ENCODE measurements at places on chromosomes 3 and 15. TPM values are rescaled to one million over a fixed set of nuclear protein-coding genes. Genes with fewer than 3 reads are reported as not detected.

CATSPER2 gene
- polyA plus RNA-seq, result 0.85 TPM

PRSS50 gene
- not detected for polyA plus RNA-seq

TMC3 gene
- polyA plus RNA-seq, result not detected

GRCh38 chr15:40244961-40245523 is 6.2 kb downstream of the PAK6 start:
- no peak overlapping the region for H3K27ac ChIP-seq
- no peak overlapping the region for H3K4me3 ChIP-seq
- H3K36me3 ChIP-seq, result no peaks in the 10 kb centered on the region
- DNase-seq, result no peak

DNA sequence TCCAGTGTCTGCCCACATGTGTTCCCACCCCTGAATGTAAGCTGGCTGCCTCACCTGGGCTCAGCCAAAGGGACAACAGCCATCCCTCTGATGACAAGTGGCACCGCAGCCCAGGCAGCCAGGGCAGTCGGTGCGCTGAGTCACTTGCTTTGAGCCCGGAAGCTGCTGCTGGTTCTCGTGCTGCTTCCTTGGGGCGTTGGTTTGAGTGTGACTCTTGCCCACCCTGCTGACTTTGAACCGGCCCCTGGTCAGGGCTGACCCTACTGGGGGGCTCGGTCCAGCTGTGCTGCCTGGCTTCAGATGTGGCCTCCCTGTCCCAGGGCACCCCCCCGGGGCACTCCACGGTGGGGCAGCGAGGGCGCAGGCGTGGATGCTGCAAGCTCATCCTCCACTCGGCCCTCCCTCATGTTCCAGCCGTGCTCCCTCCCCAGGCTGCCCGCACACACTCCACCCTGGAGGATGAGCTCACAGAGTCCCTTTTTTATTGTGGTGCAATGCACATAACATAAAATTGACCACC is 62.1 kb downstream of the EFCAB12 start:
- no peaks in the 10 kb centered on the region for H3K36me3 ChIP-seq
- no peaks in the 10 kb centered on the region for H3K4me1 ChIP-seq
- no peak overlapping the region for H3K4me3 ChIP-seq
- no peak overlapping the region for H3K27ac ChIP-seq

GRCh38 chr3:14831916-14832450 is 13.2 kb downstream of the FGD5 start:
- no peak overlapping the region for H3K27ac ChIP-seq
- peaks cover 2% of the 10 kb centered on the region for H3K27me3 ChIP-seq
- DNase-seq, result no peak
- H3K4me1 ChIP-seq, result no peaks in the 10 kb centered on the region
- H3K4me3 ChIP-seq, result no peak overlapping the region
- H3K36me3 ChIP-seq, result no peaks in the 10 kb centered on the region

- no peaks in the 10 kb centered on the region for H3K36me3 ChIP-seq
- DNase-seq, result peak; percentile 12
- no peak overlapping the region for H3K27ac ChIP-seq
- no peaks in the 10 kb centered on the region for H3K4me1 ChIP-seq
Measured at GRCh38 chr3:58609990-58610389, 32.8 kb upstream of the FAM107A start.

- no peaks in the 10 kb centered on the region for H3K36me3 ChIP-seq
- H3K4me1 ChIP-seq, result no peaks in the 10 kb centered on the region
- DNase-seq, result no peak
- no peaks in the 10 kb centered on the region for H3K27me3 ChIP-seq
- no peak overlapping the region for H3K27ac ChIP-seq
Measured at GRCh38 chr15:92770641-92771040, 115.1 kb upstream of the FAM174B start.

- H3K4me1 ChIP-seq, result peaks cover 3% of the 10 kb centered on the region
- no peaks in the 10 kb centered on the region for H3K36me3 ChIP-seq
- DNase-seq, result no peak
- H3K4me3 ChIP-seq, result no peak overlapping the region
- no peak overlapping the region for H3K27ac ChIP-seq
Measured at GRCh38 chr3:120689395-120689794, 7.4 kb upstream of the HGD start.

DNA sequence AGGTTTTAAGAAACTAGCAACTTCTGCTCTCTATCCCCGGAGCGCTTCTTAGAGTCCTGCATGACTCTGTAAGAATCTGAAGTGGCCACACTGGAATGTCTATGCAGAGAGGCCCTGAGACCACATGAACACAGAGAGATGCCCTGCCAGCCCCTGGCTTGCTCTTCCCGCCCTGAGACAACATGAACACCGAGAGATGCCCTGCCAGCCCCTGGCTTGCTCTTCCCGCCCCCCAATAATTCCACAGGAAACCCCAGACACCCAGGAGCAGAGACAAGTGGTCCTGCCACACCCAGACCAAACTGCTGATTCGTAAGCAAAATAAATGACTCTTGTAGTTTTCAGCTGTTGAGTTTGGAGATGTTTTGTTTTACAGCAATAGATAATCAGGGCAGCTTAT is 166.1 kb downstream of the OSBPL10 start:
- peak; percentile 23 for DNase-seq
- H3K27me3 ChIP-seq, result no peaks in the 10 kb centered on the region
- no peak overlapping the region for H3K27ac ChIP-seq
- no peaks in the 10 kb centered on the region for H3K4me1 ChIP-seq
- no peak overlapping the region for H3K4me3 ChIP-seq
- H3K36me3 ChIP-seq, result no peaks in the 10 kb centered on the region

- no peaks in the 10 kb centered on the region for H3K36me3 ChIP-seq
- H3K27me3 ChIP-seq, result no peaks in the 10 kb centered on the region
- H3K4me3 ChIP-seq, result no peak overlapping the region
Measured at GRCh38 chr15:62969442-62970089, 73.0 kb upstream of the TPM1 start.

DNA sequence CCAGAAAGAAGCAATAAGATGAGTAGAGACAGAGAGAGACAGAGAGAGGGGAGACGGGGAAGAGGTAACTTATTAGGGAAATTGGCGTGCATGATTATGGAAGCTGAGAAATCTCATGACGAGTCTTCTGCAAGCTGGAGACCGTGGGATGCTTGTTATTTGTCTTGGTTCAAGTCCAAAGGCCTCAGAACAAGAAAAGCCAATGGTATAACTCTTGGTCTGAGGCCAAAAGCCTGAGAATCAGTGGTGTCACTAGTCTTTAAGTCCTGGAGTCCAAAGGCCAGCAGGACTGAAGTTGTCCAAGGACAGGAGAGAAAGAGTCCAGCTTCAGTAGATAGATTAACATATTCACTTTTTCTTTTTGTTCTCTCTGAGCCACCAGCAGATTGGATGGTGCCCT is 613.6 kb downstream of the CADM2 start:
- H3K27me3 ChIP-seq, result no peaks in the 10 kb centered on the region
- DNase-seq, result no peak
- H3K4me1 ChIP-seq, result no peaks in the 10 kb centered on the region
- no peak overlapping the region for H3K4me3 ChIP-seq
- H3K27ac ChIP-seq, result no peak overlapping the region

DNA sequence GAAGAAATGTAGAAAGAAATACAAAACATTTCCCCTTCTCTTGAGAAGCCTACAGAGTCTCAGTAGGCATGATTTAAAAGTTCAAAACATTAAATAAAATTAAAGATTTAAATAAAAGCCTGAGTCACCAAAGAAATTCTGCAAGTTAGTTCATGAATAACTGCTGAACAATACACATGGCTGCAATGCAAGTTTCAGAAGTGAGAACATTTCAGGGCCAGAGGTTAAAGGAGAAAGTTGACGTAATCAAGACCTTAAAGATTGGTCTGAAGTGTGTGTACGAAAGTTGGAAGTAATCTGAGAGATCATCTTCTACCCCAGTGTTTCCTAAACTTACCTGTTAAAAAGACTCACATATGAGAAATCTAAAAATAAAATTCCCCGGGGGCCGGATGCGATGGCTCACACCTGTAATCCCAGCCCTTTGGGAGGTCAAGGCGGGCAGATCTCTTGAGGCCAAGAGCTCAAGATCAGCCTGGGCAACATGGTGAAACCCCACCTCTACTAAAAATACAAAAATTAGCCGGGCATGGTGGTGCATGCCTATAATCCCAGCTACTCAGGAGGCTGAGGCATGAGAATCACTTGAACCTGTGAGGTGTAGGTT is 108.7 kb upstream of the PHLDB2 start:
- no peaks in the 10 kb centered on the region for H3K27me3 ChIP-seq
- no peaks in the 10 kb centered on the region for H3K36me3 ChIP-seq
- DNase-seq, result no peak
- no peaks in the 10 kb centered on the region for H3K4me1 ChIP-seq

- no peaks in the 10 kb centered on the region for H3K36me3 ChIP-seq
- no peak overlapping the region for H3K4me3 ChIP-seq
- H3K4me1 ChIP-seq, result no peaks in the 10 kb centered on the region
- no peak overlapping the region for H3K27ac ChIP-seq
- H3K27me3 ChIP-seq, result peaks cover 3% of the 10 kb centered on the region
Measured at GRCh38 chr3:195820901-195821300, 9.2 kb upstream of the MUC4 start.

DNA sequence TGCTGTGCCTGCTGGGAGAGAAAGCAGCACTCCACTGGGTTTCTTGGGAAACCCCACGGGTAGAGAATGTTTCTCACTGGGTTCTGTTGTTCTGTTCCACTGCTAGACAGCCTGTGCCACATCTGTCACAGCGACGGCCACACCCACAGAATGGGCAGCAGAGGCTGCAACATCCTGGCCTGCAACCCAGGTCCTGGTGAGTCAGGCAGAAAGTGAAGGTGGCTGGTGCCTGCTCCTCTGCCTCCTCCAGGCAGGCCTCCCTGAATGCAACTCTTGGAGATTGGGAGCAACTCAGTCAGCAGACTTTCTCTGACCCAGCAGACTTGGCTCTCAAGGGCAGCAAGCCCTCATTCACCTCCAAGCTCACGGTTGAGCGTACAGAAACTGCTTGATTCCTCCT is 13.0 kb downstream of the C3orf18 start:
- H3K27ac ChIP-seq, result no peak overlapping the region
- H3K36me3 ChIP-seq, result no peaks in the 10 kb centered on the region
- no peak overlapping the region for H3K4me3 ChIP-seq
- H3K27me3 ChIP-seq, result peaks cover 5% of the 10 kb centered on the region

GRCh38 chr15:99712415-99712814 is 20.8 kb downstream of the LYSMD4 start:
- H3K27me3 ChIP-seq, result no peaks in the 10 kb centered on the region
- H3K4me1 ChIP-seq, result peaks cover 19% of the 10 kb centered on the region
- no peak overlapping the region for H3K27ac ChIP-seq

- peak; percentile 36 for DNase-seq
- H3K4me3 ChIP-seq, result peak overlapping the region; percentile 71
- H3K36me3 ChIP-seq, result no peaks in the 10 kb centered on the region
- no peaks in the 10 kb centered on the region for H3K27me3 ChIP-seq
- peaks cover 3% of the 10 kb centered on the region for H3K4me1 ChIP-seq
Measured at GRCh38 chr15:40471105-40471807, 472 bp downstream of the CHST14 start.

- no peak overlapping the region for H3K27ac ChIP-seq
- no peak overlapping the region for H3K4me3 ChIP-seq
- no peaks in the 10 kb centered on the region for H3K4me1 ChIP-seq
- peaks cover 8% of the 10 kb centered on the region for H3K27me3 ChIP-seq
Measured at GRCh38 chr3:32891365-32891764, 60.1 kb upstream of the CCR4 start.

DNA sequence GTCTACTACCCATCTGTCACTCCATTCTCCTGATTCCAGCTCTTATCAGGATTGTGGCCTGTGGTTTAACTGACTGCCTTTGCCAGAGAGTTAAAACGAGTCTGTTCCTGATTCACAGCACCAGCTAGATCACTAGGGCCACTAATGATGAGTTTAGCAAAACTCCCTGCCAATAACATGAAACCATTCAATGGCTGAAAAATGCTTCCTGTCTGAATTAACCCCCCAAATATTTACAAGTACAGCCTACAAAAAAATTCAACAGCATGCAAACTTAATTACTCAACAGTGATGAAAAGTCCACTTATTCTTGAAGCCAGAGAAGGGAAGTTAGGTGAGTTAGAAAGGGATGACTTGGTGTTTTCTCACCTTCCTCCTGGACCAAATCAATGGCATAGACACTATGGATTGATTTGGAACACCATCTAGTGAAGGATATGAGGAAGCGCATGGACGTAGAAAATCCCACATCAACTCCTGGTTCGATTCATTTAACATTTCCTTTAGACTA is 141.4 kb downstream of the TGFBR2 start:
- no peaks in the 10 kb centered on the region for H3K36me3 ChIP-seq
- H3K27me3 ChIP-seq, result no peaks in the 10 kb centered on the region
- H3K27ac ChIP-seq, result no peak overlapping the region
- no peaks in the 10 kb centered on the region for H3K4me1 ChIP-seq

DNA sequence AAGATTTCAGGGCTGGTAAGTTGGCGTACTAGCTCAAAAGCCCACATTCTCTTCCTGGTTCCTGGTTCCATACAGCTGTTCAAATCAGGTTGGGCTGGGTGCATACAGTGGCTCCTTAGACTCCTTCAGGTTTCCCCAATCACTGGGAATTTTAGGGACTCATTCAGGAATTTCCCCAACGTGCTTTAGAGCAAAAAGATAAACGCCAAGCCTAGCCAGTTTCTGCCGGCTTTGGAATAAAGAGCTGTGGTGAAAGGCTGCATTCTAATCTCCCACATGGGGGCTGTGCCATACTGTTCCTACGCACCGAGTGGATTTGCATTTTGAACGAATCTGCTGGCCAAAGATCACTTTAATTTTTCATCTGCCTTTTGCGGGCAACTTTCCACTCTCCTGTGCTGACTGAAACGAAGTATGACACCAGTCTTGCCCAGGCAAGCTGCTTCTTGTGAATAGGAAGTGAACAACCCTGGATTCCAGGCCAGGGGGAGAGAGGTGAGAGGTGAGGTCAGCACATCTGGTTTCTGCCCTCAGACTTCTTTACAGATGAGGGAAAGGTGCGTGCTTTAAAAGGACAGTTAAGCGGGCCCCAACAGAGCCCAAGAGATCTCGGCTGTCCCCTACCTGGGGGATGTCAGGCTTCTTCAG is 184.2 kb upstream of the PDZRN3 start:
- no peak overlapping the region for H3K4me3 ChIP-seq
- no peak overlapping the region for H3K27ac ChIP-seq
- H3K36me3 ChIP-seq, result no peaks in the 10 kb centered on the region
- DNase-seq, result peak; percentile 41
- H3K4me1 ChIP-seq, result no peaks in the 10 kb centered on the region

All from fibroblast of lung (primary cell).